Hypothalamus (tissue), 51 donors: ENCODE measurements at places on chromosomes 4 and X.

DNA sequence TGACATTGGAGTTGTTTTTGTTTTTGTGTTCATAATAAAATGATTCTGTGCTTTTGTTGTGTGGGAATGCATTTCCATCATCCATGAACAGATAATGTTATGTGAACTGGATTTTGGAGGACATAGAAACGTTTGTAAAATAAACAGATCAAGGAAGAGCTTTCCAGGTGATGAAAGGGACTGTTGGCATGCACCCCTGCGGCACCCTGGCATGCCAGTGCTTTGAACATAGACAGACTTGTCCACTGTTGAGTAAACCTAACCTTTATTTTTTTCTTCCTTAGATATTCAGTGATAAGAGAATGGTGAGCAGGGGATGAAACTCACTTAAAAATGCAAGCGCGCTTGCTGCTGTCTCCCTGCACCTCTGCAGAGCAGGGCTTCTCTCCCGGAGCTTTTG, 59.8 kb downstream of the TRAPPC11 start:
- DNase-seq = no peak

DNA sequence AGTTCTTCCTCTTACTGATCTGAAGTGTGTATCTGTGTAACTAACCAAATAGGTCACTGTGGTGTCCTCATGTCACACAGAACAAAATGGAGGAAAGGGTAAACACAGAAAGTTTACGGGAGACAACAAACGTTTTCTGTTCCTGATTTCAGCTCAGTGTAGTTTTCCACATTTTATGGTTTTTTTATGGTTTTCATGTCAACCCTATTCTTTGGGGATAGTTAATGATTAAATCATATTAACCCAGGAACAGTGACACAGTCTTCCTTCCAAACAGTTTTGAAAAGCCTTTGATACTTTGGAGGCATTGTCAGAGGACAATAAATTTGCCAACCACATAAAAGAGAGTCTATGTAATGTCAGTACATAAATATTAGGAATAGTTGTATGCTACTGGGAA, 4.2 kb downstream of the LNX1 start:
- DNase-seq = no peak

- no peak for DNase-seq
Observed at GRCh38 chr4:148311526-148311925, 130.7 kb downstream of the NR3C2 start.

DNA sequence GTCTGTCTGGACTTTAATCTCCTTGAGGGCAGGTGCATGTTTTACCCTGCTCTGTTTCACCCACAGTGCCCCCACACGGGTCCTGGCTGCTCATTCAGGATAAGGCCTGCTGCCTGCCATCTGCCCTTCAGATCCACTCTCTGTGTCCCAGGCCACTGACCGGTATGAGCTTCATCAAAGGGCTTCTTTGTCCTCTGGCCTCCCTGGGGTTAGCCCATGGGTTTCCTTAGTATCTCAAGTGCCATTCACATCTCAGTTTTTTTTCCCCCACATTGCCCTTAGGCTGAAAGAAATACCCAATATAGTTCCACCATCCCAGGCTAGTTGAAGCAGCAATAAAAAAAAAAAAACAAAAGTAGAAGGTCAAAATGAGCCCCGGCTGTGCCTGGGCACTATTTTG, 9.3 kb downstream of the CD99L2 start:
- DNase-seq = peak; percentile 1

GRCh38 chr4:94551643-94552564, 100.2 kb downstream of the PDLIM5 start:
- DNase-seq = no peak

- no peak for DNase-seq
Observed at GRCh38 chr4:123325241-123325681, 71.3 kb upstream of the SPRY1 start.

GRCh38 chr4:101218346-101218745, 129.0 kb downstream of the PPP3CA start:
- no peak for DNase-seq
